ENCODE measurements at places on chromosomes 12 and 14.

GRCh38 chr12:64665514-64665913, 55.2 kb downstream of the RASSF3 start:
- DNase-seq = no peak

DNA sequence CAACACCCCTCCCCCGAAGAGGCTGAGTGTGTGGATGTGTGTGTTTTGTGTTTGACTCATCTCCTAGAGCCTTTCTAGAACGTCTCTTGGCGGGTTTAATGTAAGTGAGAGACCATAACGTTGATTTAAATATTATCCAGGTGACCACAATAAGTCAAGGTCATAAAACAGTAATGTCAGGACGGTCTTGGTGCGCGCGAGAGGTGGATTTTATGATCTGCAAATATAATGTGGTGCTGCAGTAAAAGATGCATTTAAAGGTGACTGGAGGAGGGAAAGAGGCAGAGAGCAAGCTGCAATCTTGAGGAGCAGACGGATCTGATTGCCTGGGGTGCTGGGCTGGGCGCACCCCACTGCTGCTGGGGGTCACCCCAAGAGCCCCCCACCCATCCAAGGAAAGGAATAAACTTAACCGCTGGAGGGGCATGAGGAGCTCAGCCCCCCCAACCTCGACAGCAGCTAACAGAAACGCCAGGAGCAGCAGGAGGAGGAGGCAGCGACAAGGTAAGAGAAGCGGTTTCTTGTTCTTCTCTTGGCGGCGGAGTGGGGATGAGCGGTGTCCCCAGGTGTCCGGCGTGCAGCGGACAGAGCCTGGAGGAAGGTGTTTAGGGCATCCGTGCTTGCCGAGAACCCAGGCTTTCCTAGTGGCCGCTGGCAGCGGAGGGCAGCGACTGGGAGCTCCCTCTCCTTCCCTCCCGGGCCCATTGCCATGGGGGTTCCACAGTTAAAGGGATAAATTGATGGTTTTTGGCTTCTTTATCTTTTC, 5.5 kb downstream of the HOXC10 start:
- no peak for DNase-seq

DNA sequence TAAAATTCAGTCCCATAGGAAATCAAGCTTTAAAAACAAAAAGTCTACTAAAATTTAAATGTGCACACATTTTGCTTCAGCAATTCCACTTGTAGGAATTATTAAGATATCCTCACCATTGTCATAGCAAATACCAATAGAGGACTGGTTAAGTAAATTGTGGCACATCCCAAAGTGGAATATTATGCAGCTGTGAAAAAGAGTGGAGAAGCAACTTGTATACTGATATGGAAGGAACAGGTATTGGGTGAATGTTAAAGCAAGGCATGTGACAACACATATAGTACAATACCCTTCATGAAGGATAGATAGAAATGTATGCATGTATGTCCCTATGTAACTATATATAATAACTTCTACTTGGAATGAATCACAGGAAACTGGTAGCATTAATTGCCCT, 11.9 kb downstream of the KRT8 start:
- DNase-seq = no peak

DNA sequence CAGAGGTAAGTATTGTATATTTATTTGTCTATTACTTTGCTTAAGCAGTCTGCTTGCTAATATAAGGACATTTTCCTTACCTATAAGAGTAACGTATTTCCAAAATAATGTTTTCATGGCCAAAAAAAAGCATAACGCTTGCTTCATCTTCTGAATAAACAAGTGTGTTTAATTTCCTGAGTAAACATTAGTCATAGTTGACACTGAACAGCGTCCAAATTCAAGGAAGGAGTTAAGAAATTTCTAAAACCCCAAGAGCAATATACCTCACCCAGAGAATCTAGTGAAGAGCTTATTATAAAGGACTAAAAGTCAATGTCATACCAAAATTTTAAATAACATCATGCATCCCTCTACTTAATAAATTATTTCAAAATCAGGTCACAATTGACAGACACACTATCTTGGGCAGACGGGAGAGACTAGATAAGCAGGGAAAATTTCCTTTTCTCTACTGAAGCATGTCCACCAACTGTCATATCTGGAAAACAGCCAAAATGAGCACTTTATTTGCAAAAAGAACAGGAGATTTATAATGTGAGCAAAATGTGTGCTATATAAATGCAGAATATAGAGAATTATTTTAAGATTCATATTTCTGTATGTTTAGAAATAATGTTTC, 25.1 kb downstream of the ANKS1B start:
- DNase-seq = peak; percentile 59

- no peak for DNase-seq
Observed at GRCh38 chr12:3161861-3162260, 84.7 kb downstream of the TSPAN9 start.

- no peak for DNase-seq
Observed at GRCh38 chr12:69355363-69356028, 4.0 kb upstream of the YEATS4 start.

GRCh38 chr12:104656921-104657320, 200.2 kb downstream of the CHST11 start:
- no peak for DNase-seq

- DNase-seq = no peak
Observed at GRCh38 chr12:87756111-87756510, 273.1 kb downstream of the C12orf50 start.

DNA sequence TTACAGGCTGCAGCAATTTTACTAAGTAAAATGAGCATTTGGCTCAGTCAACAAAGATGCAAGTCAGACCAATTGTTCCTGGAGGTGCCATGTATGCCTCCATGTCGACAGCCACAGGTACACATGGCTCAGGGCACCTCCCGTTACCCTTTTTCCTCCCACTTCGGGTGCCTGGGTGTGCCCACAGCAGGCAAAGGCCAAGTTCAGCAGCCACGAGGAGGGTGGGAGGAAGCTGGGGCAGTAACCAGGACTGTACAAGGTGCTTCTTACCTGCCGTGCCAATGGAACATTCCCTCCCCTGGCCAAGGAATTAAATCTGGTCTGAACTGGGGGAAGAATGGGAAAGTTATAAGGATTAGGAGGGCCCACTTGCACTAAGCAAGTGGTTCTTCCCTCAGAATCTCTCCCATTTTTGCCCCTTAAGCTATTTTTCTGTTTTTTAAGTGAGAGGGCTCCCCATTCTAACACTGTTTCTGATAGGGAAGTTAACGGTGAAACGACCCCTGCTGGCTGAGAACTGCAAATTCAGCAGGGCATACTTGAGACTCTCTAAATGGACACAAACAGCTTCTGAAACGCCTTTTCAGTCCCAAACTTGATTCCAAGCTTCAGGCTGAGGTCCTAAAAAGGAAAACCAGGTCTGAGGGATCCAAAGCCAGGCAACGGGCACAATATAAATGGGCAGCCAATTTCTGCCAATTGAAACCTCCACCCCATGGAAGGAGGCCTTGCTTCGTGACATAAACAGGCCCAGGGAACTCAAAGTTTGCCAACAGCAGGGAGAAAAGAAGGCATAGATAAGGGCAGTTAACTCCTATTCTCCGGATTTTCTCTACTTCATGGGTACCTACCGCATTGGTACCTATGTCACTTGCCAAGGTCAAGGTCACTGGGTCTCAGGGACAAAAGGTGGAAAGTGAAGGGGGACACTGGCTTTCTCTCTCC, 24.8 kb downstream of the CLECL1 start:
- DNase-seq = no peak

Data from NCI-H524 treated with DMSO at 0.1 percent for 48 hours (cell line).